Stimulated activated CD4-positive, alpha-beta T cell treated with anti-CD3 and anti-CD28 coated beads, Interleukin-15, amount 100 ng/mL, for 24 hours (primary cell): ENCODE measurements at places on chromosomes 5 and 9.

DNA sequence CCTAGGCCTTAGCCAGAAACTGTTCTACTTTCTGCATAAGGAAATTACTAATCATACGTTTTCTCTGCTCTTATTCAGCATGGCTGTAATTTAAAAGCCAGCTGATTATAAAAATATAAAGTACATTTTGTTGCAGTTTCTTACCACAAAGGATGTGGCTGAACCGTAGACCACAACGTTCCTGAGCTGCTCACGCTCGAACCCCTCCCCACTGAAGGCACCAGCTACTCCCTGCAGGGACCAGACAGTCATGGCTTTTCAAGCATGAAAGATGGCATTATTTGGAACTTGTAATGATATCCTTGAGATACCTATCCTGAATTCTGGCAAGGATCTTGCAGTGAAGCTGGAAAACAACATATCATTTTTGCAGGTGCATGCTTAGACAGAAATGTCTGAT lies 91.8 kb upstream of the DMRT1 start:
- peak; percentile 46 for DNase-seq

- no peak for DNase-seq
These were observed 18.3 kb downstream of the MRNIP start for GRCh38 chr5:179840321-179840720.

GRCh38 chr5:36651761-36652685 lies 45.6 kb downstream of the SLC1A3 start:
- no peak for DNase-seq

DNA sequence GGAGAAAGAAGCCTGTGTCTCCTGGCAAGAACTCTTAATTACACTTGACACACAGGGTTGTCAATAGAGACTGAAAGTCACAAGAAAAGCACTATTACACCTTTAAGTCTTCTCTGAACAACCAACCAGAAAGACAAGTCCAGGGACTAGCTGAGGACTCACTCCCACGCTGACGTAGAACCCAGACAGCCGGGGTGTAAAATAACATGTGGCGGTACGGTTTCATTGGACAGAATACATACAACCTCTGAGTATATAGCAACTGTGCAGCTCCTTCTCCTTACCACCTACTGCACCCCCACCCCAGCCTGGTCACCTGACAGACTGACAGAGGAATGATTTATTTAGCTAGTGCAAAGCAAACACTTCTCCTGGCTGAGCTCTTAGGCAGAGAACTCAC lies 103.4 kb upstream of the RASEF start:
- no peak for DNase-seq

DNA sequence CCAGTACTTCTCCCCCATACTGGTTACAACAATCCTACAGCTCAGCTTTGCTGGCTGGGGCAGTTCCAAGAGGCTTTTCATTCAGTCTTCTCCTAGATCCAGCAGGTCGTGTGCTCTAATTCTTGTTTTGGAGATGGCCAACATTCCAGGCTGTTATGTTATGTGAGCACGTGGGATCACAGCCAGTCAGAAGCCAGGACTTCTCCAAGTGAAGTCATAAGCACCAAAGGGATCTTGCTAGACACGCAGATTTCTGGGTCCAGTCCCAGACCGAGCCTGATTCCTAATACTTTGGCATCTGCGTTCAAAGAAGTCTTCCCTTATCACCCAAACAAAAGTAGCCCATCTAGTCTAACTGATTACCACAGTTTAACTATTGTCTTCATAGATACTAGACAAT lies 1.4 kb upstream of the LARP1 start:
- DNase-seq: no peak

GRCh38 chr9:11312966-11313365 lies 700.2 kb upstream of the PTPRD start:
- DNase-seq: no peak
